Transverse colon (tissue), 4 donors: ENCODE measurements at places on chromosomes 1 and 21.

- peak; percentile 35 for DNase-seq
These were observed 45.0 kb upstream of the KIRREL1 start for GRCh38 chr1:157948312-157949073.

GRCh38 chr1:208524925-208525324 is 280.7 kb upstream of the PLXNA2 start:
- no peak for DNase-seq

DNA sequence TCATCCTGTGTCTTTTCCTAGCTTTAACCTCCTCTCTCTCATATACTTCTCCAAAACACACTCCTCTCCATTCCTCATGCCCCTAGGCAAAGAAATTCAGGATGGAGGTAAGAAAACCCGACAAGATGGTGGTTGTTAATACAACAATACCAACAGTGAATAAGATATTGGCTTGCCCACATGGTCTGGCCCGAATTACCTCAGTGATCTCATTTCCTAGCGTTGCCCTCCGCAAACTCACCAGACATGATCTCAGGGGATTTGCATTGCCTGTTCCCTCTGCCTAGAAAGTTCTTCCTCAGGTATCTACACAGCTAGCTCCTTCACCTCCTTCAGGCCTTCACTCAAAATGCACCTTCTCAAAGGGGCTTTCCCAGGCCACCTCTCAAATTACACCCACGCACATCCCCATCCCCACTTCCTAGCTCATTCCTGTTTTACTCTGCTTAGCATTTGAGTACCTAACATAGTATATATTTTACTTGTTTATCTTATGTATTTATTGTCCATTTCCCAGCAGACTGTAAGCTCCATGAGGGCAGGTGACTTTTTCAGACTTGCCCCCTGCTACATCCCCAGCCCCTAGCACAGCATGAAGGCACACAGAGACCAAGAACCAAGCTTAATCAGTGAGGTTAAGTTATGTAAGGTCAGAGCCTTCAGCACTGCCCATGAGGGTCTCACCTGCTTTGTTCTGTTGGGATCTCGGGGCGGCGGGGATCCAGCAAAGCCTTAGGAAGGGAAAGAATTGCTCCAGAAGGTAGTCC is 10.2 kb upstream of the UBR4 start:
- no peak for DNase-seq

GRCh38 chr1:235532360-235532759 is 28.1 kb upstream of the B3GALNT2 start:
- no peak for DNase-seq

DNA sequence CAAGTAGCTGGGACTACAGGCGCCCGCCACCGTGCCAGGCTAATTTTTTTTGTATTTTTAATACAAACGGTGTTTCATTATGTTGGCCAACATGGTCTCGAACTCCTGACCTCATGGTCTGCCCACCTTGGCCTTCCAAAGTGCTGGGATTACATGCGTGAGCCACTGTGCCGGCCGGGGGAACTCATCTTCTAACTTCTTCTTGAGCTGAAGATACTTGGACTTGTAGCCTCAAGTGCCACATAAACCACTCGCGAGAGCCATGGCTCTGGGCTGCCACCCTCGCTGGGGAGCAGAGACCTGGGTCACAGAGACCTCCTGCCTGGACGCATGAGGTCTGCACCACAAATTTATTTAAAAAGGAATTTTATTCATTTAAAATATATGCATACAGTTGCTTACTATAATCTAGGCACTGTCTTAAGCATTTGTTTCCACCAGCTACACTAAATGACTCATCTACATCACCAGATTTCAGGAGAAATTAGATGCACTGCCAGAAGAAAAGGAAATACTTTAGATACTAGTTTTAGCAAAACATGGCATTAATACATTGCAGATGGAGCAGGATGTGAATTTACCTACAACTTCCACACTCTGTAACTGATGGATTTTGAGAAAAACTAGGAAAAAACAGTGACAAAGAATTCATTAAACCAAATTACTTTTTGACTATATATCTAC is 29.9 kb upstream of the PUM1 start:
- no peak for DNase-seq

DNA sequence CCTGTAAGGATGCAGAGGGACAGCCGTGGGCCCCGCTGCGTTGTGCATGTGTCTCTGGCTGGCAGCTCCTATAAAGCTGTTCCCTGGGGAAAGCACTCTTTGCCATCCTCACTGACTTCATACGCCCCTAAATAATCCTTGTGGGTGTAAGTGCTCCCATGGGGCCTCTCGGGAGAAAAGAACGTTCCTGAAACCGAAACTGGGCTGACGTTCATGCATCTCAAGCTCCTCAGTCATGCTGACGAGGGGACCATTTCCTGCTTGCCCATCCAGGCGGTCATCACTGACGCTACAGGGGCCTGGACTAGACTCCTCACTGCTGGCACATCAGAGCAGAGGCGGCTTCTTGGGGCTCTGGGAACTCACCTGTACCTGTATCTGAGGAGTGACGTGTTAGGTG is 73.1 kb upstream of the USP24 start:
- DNase-seq: peak; percentile 19
